Naive B cell (primary cell): ENCODE measurements at places on chromosomes 6 and 20.

DNA sequence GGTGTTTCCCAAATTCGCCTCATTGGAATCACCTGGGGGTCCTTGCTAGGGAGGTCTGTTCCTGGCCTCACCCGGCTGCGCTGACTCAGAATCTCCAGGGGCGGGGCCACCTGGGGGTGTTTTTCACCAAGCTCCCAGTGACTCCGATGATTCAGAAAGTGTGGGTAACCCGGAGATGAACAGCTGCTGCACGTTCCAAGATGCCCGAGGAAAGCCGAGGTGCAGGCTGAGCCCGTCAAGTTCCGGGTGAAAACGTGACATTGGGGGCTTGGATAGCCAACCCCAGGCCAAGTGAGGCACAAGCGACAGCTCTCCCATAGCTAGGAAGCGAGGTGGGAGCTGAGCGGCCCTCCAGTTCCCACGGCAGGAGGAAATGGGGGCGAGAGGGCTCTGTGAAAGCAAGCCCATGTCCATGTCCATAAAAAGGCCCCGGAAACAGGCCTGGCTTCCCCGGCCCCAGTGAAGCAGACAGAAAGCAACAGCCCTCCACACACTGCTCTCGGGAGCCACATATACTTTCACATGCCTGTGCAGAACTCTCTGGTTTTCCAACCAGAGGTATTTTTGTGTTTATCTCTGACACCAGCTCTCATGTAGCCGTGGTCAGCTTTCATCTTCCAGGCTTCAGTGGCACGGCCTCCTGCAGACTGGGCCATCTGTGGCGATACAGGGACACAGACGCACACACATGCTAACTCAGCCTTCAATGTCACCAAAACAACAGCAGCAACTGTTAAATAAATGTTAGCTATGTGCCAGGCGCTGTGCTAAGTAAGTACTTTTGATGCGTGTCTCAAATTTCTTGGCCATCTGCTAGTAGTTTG is 90.7 kb upstream of the CCDC28A start:
- DNase-seq = no peak

GRCh38 chr20:64220891-64221527 is 34.5 kb upstream of the PCMTD2 start:
- DNase-seq = no peak

GRCh38 chr6:166603043-166603690 is 16.7 kb upstream of the RAMACL start:
- DNase-seq = no peak

- DNase-seq = peak; percentile 81
Observed at GRCh38 chr20:57432862-57433491, 41.8 kb downstream of the RBM38 start.

GRCh38 chr6:20200761-20201630 is 11.3 kb downstream of the MBOAT1 start:
- DNase-seq = no peak

GRCh38 chr20:17172836-17173516 is 53.9 kb upstream of the PCSK2 start:
- DNase-seq = no peak

DNA sequence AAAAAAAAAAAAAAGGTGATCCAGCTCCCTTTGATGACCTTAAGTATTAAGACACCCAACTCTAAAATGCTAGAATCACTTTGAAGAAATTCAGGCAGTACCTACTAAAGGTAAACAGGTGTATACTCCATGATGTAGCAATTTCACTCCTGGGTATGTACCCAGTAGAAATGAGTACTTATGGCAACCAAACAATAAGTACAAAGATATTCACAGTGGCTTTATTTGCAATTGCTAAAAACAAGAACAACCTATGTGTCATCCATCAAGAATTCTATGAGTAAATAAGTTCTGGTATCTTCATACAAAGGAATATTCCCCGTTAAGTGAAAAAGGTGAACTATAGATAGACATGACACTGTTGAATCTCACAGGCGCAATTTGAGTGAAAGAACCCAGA is 29.4 kb downstream of the MDGA1 start:
- no peak for DNase-seq

DNA sequence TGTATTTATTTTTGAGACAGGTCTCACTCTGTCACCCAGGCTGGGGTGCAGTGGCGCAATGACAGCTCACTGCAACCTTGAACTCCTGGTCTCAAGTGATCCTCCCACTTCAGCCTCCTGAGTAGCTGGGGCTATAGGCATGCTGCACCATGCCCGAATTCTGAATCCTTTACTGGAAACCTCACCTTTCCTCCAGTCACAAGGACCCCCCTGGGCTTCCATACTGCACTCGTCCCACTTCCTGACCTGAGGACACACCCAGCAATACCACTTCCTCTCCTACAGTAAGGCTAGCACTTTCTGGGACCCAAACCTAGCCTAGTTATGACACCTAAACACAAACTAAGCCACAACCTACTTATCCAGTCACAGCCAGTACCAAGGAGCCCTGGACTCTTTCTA is 68.2 kb downstream of the FAM217A start:
- DNase-seq = no peak

DNA sequence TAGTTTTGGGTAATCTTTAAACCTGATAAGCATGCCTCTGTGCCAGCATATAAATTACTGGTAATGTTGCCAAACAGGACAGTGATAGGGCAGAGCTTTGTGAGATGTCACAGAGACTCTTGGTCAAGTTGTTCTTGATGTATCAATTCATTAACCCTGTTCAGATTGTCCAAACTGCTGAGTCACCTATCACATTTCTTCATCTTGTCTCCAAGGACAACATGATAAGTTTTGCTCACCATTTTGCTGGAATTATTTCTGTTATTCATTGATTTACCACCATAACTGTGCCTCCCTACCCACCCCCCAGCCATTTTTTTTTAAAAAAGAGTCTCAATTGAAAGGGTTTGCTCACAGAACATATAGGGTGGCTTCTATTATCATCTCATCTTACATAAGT is 19.5 kb upstream of the GMNN start:
- DNase-seq = no peak

GRCh38 chr6:125829433-125829832 is 38.7 kb downstream of the NCOA7 start:
- DNase-seq = no peak

DNA sequence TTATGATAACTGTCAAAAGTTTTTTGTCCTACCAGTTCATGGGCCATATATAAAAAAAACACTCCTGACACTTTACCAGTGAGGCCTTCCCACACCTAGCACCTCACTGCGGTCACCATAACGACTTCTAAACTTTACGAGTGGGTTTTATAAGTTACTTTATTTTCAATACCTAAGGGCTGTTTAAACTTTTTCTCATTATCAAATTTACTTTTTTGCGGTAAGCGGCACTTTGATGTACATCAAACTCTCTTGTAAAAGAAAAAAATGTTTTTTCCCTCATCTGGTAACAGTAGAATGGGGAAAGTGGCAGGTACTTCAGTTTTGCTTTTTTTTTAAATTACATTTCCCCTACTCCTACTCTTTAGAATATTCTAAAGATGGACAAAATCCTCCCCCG is 36.2 kb downstream of the FYN start:
- no peak for DNase-seq

DNA sequence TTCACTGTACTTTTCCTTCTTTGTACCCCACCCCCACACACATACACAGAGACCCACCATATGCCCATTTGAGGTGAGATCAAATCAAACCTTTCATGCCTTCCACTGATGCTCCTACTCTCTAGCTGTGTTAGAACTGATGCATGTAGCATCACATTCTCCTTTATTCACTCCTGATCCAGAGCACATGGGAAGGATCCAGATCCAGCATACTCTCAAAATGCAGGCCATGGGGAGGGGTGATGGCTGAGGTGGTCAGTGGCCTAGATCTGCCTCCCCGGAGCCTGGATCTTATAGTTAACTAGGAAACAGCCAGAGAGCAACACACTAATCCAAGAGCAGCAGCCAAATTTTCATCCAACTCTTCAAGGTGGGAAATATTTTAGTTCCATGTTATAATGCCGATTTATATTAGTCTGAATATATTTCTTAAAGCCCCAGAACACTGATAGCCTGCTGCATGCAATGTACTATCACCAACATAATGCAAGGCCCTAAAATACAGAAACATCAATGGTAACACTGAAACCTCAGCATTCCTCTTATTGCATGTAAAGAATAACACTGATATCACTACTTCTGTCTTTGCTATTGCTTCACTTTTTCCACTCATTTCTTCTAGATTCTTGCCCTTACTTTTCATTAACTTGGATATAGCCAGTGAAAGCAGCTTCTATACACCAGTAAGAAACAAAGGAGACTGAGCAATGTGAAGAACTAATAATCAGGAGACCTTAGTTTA is 126.8 kb upstream of the BEND6 start:
- no peak for DNase-seq

DNA sequence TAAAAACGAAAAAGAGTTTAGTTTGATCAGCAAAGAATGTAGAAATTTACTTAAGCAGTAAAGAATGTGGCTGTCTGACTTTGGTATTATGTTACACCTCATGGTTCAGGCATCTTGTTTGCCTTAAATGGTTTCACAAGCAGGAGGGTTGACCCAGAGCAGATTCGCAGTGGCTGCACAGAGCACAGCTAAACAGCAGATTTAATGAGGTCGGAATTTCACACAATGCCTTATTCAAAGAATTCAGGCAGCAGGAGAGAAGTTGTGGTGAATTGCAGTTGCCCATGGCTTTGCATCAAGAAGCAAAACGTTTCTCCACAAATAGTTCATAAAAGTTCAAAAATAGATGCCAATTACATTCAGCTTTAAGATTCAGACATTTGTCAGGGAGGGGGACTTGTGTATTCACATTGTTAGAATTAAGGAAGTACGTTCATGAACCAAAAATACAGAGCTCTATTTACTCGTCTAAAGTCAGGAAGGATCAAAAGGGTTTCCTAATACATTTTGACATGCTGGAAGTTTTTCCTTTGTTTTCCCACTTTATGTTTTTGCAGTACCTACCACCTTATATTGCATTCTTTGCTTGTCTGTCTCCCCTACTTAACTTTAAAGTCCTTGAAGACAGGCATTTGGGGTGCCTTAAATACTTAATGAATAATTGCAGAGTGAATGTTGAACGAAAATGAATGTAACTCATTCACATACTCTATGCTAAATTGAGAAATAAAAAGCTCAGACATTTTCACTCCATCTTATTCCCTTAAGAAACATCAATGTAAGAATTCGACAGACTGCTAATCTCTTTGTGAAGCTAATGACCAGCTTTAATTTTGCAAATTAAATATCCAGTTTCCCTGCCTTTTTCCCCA is 1163.6 kb upstream of the CITED2 start:
- no peak for DNase-seq

GRCh38 chr6:111692327-111693164 is 86.9 kb upstream of the TRAF3IP2 start:
- no peak for DNase-seq

DNA sequence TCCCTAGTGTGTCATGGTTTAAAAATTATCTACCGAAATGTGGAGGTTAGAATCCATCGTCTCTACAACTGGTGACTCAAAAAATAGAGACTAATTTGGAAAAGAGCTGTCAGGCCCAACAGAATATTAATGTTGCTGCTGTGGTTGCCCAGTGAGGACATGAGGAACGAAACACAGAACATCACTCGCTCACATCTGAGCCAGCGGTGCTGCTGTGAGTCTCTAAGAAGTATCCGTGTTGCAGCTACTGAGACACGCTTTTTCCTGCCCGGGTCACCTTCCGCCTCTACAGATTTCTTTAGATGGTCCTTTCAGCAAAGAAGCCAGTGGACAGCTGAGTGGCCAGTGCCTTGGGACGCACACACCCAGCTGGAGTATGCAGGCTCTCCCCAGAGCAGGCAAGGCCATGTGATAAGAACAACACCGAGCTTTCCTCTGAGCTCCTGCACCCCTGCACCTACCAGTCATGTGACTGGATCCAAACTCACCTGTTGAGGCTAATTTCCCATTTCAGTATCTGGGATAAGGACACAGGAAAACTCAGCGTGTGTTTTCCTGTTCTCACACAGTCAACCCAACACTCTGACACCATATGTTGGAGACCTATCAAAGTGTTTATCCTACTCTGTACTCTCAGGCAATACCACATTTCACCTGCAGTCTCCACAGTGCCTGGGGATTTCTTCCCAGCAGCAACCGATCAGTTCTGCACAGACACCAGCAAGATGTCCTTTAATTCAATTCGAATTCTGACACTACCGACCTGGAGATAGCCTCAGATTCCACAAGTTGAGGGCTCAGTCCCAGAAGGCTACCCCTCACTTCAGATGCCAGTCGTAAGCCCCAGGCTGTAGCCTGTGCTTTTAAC is 119.0 kb upstream of the RPS6KA2 start:
- DNase-seq = no peak

- DNase-seq = peak; percentile 30
Observed at GRCh38 chr6:39330057-39330456, 7.6 kb upstream of the KCNK16 start.

DNA sequence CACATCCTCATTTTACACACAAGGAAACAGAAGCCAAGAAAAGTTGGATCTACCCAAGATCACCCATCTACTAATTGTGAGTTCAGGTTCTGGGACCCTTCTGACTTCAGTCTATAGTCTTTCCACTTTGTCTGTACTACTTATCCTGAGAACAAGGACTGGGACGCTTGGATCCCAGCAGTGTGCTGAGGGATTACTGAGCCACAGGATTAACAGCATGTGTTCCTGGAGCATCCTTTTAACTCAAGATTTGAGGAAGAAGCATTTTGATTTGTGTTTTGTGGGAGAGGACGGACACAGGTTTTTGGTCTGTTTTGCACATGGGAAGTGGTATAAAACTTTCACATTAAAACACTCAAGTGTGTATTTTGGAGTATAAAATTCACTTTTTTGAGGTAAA is 4.4 kb downstream of the ENPP4 start:
- DNase-seq = no peak

- DNase-seq = no peak
Observed at GRCh38 chr20:25285856-25286798, 38.2 kb downstream of the PYGB start.

- DNase-seq = no peak
Observed at GRCh38 chr6:22954749-22955385, 385.5 kb downstream of the HDGFL1 start.

- DNase-seq = no peak
Observed at GRCh38 chr6:132004668-132005067, 53.5 kb upstream of the CCN2 start.
